Natural killer cell treated with Interleukin-12 subunit alpha and Interleukin-12 subunit beta and Interleukin-15 and Interleukin-18, amount 100 ng/mL, for 72 hours (primary cell): ENCODE measurements at places on chromosomes 6 and 20. TPM values are rescaled to one million over a fixed set of nuclear protein-coding genes. Genes with fewer than 3 reads are reported as not detected.

DNA sequence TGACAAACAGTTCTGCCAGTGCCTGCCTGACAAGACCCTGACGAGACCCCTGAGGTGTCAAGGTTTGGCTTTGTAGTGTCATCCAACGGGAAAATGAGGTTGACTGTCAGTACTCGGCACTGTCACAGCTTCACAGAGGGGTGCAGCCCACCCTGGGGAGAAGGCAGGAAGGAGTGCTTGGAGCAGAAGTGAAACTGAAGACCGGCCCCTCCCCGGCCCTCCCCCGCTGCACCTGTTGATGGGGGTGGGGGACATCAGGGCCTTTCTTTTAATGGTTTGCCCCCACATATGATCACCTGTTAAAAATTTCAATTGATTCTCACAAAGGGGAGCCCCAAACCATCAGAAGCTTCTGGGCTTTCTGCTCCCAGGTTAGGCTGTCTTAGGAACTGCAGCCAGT is 6.8 kb downstream of the PMEPA1 start:
- DNase-seq, result no peak

- DNase-seq, result no peak
Observed at GRCh38 chr6:159761129-159761872, 544 bp upstream of the ACAT2 start.

DNA sequence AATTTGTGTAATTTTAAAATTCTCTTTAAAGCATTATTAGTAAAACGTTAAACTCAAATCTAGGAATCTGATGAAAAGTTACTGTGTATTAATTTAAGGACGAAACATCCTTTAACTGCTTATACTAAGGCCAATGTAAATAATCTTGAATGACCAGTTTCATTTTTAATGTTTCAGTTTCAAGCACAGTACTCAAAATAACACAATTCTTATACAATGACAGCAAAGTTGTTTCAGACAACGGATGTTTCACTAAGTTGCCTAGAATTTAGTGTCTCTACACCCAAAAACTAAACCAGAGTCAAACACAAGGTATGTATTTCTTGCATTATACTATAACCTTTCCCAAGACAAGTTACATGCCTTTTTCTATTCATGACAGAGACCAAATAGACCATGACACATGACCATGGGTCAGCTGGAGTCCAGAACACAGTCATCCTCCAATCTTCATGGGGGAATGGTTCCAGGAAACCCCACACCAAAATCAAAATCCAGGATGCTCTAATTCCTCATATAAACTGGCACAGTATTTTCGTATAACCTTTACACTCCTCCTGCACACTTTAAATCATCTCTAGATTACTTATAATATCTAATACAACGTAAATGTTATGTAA is 7.7 kb downstream of the PHIP start:
- no peak for DNase-seq

XKR7 gene
- 0.05 TPM for total RNA-seq
